Stimulated activated CD4-positive, alpha-beta T cell treated with anti-CD3 and anti-CD28 coated beads, TNF-alpha, amount 100 ng/mL, for 4 hours (primary cell): ENCODE measurements at places on chromosomes 1 and 21.

- DNase-seq = peak; percentile 30
Observed at GRCh38 chr21:17387030-17387617, 125.7 kb upstream of the CXADR start.

- DNase-seq = no peak
Observed at GRCh38 chr1:179175011-179175841, 54.3 kb downstream of the ABL2 start.

- no peak for DNase-seq
Observed at GRCh38 chr1:71081697-71082080, 854 bp upstream of the ZRANB2 start.

DNA sequence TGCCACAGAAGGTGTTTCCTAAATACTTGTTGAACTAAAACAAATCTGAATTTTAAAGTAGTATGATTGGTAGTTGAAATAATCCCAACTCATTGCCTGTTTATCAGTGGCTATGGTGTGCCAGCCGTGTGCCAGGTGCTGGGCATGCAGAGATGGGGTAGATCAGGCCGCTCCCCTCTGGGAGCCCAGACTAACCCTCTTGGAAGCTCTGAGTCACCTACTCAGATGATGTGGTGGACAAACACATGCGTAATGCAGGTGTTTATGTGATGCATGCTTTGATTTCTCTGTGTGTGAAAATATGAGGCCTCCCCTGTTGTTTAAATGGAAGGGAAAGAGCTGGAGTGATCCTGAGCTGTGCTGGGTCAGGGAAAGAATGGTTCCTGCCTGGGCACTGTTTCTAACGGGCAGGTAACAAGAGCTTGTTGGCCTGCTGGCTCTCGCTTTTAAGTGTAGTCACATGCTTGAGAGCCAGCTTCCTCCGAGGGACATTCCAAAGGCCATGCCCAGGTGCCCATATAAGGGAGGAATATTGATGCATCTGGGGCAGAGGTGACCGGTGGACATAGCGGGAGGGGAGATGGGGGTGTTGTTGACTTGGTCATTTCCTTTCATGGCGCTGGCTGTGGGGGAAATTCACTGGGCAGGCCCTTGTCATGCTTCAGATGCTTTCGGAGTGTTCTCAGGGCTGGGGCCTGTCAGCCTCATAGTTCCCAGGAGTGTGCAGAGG, 10.2 kb downstream of the MFN2 start:
- no peak for DNase-seq

GRCh38 chr1:111967067-111967690, 22.3 kb downstream of the KCND3 start:
- no peak for DNase-seq

DNA sequence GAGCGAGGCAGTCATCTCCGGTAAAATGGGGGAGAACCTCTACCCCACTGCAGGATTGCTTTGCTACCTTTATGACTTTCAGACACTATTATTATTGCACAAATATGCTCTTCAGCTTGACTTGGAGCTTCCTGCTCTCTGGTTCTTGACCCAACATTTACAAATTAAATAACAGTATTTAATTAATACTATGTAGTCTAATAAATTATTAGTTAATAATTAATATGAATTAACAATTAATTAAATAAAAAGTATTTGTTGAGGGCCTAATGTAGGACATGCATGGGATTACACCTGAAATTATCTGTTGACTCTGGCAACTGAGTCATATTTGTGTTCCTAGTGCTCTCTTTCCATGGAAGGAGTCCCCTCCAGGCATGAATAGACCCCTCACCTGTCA, 359.9 kb downstream of the SIPA1L2 start:
- no peak for DNase-seq

- no peak for DNase-seq
Observed at GRCh38 chr1:188825471-188825870, 1652.2 kb downstream of the BRINP3 start.

DNA sequence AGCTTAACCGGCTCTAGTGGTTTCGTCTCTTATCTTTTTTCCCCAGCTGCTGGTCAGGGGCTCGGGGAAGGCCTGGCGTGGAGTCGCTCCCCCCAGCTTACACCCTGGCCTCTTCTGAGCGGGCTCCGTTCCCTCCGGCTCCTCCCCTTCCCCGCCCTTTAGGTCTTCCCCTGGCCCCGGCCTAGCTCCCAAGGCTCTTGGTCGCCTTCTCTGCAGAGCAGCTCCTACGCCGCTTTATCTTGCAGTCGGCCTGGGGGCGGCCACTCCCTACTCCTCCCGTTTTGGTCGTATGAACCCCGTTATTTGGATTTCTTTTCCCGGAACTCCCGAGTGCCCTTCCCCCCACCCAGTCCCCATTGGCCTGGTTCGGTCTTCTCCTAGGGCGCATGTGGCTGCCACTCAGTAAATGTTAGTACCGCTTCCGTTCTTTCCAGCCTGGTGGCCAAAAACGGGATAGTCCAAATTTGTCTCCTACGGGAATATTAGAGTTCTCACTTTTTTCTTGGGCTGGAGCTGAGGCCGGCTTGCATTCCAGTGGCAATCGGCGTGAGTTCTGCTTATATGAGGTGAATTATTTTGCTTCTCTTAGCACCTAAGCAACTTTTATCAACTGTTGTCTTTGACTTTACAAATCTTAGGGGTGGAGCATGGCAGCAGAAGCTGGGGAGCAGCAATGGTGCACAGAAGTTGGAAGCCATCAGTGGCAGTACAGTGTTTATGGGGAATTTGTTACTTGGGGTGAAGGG, 467 bp downstream of the THRAP3 start:
- no peak for DNase-seq

- DNase-seq = no peak
Observed at GRCh38 chr1:87650306-87650705, 321.6 kb downstream of the LMO4 start.

GRCh38 chr1:20153000-20153418, 13.9 kb downstream of the PLA2G2F start:
- no peak for DNase-seq

GRCh38 chr1:204420039-204421004, 8.7 kb upstream of the PPP1R15B start:
- no peak for DNase-seq

- no peak for DNase-seq
Observed at GRCh38 chr1:94301186-94301585, 63.8 kb upstream of the ARHGAP29 start.

GRCh38 chr1:231867607-231868006, 241.0 kb downstream of the DISC1 start:
- DNase-seq = no peak

GRCh38 chr1:42983253-42983652, 24.6 kb upstream of the SLC2A1 start:
- DNase-seq = no peak

DNA sequence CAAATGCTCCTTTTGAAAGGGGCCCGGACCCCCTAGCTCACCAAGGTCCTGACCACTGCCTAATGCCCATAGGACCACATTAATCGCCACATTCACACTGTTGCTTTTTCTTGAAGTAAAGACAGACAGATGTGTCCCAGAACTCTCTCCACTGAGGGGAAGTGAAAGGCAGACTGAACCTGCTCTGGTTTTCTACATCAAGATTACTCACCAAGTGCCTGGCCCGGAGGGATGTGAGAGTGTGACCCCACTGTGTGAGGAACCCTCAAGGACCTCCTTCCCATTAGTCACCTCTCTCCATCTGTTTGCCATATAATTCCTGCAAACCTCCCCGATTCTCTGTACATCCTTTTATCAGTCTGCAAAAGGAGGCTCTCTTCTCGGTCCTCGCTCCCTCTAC, 381.5 kb downstream of the OMA1 start:
- no peak for DNase-seq

- DNase-seq = no peak
Observed at GRCh38 chr21:30831194-30831765, 1.7 kb upstream of the KRTAP7-1 start.

DNA sequence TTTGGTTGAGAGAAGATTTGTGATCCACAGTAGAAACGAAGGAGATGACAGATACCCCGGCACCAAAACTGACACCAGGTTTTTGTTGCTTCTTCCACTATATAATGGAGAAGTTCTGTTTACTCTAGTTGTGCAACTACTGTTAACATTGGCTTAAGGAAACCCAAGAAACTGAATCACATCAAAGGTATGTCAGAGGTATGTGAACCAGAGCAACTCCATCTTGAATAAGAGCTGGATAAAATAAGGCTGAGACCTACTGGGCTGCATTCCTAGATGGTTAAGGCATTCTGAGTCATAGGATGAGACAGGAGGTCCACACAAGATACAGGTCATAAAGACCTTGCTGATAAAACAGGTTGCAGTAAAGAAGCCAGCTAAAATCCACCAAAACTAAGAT, 173.7 kb upstream of the CAMK1G start:
- DNase-seq = no peak

DNA sequence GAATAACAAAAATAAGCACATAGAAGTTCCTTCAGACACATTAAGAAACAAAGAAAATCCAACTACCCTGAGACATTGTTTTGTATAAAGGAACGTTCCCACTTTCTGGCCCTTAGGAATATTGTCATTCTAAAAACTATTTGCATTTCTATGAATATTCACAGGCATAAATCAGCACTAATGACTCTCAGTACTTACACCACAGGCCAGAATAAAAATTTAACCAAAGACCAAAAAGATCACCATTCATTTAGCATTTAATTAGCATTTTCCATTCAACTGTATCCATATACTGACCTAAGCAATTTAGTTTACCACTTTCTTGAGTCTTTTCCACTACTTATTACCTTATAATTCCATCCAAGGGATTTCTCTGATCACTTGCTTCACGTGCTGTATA, 75.4 kb downstream of the TTLL7 start:
- DNase-seq = no peak

GRCh38 chr1:186500804-186501203, 39.9 kb upstream of the PDC start:
- no peak for DNase-seq

GRCh38 chr1:65478379-65479026, 58.0 kb downstream of the LEPR start:
- no peak for DNase-seq

- DNase-seq = no peak
Observed at GRCh38 chr1:30758121-30758688, 631 bp upstream of the LAPTM5 start.

DNA sequence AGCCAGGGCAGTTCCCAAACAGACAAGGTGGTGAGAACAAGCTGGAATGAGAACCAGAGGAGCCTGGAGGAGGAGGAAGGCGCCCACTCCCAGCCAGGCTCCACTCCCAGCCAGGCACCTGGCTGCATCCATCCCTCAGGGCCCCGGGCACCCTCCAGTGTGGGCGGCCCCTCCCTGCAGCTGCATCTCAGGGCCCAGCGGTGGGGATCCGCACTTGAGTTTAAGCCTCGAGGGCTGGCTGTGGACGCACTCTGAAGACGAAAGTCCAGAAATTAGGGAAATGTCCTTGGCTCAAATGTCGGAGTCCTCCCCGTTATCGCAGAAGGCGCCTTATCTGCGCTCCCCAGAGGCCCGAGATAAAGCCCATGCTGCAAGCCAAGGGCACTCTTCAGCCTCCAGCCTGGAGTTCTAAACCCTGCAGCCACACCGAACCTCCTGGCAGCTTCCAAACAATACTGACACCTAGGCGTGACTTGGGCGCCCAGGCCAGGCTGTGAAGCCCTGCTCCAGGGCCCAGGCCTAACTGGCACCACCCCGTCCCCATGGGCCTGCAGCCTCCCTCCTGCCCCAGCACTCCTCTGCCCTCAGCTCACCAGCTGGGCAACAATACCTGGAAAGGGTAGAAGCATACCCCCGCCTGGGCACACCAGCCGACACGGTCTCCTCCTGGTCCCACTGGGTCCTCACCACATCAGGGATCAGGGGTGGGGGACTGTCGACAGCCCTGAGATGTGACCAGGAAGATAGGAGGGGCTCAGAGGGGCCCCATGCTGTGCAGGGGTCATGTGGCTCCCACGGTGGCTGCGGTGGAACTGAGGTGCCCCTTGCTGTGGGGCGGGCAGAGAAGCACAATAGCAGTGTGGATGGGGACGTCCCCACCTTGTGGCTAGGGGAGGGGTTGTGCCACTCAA, 184.8 kb upstream of the VAMP3 start:
- no peak for DNase-seq
